GM10248 (cell line): ENCODE measurements at places on chromosomes 2 and 18.

GRCh38 chr2:133253793-133254192, 314.5 kb downstream of the NCKAP5 start:
- DNase-seq = no peak

DNA sequence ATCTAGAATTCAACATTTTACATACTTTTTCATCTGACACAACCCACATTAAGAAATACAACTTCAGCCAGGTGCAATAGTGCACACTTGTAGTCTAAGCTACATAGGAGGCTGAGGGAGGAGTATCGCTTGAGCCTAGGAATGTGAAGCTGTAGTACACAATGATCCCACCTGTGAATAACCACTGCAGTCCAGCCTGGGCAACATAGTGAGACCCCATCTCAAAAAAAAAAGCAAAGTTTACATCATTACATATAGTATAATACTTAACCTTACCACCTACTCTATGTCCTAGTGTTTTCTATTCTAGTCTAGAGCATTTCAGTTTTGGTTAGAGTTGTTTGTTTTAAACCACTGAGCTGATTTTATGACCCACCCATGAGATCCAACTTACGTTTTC, 86.5 kb upstream of the FAM117B start:
- no peak for DNase-seq

DNA sequence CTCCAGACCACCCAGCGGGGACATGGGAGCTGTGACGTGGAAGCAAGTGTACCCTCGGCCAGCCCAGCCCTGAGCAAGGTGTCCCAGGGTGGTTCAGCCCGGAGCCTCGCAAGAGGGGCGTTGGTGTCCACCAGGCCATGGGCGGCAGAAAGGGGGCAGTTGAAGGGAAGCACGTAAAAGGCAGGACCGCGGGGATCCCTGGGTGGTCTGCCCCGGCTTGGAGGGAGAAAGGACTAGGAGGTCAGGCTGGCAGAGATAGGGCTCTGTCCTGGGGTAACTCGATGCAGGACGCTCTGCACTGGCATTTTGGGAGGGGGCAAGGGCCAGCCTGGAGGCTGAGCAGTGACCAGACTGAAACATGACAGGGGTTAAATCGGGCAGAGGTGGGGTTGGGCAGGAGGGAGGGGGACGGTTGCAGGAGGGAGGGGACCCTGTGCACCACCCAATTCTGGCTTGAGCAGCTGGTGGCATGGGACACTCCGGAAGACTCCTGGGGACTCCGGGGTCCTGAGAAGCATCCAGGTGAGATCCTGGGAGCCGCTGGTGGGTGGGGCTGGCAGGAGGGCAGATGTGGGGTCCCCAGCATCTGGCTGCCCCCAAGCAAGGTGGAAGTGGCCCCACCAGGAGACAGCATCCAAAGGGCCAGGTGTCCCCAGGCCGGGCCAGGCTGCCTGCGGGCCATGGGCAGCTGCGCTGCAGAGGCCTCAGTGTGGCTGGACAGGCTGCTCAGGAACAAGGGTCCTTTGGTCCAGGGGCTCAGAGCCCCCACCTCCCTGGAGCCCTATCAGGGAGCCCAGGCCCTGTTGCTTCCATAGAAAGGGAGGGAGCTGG, 46.8 kb upstream of the GPC1 start:
- no peak for DNase-seq

GRCh38 chr18:80154293-80154692, 45.2 kb downstream of the ADNP2 start:
- no peak for DNase-seq

- no peak for DNase-seq
These were observed 63.6 kb upstream of the PGAP1 start for GRCh38 chr2:196990092-196990491.

DNA sequence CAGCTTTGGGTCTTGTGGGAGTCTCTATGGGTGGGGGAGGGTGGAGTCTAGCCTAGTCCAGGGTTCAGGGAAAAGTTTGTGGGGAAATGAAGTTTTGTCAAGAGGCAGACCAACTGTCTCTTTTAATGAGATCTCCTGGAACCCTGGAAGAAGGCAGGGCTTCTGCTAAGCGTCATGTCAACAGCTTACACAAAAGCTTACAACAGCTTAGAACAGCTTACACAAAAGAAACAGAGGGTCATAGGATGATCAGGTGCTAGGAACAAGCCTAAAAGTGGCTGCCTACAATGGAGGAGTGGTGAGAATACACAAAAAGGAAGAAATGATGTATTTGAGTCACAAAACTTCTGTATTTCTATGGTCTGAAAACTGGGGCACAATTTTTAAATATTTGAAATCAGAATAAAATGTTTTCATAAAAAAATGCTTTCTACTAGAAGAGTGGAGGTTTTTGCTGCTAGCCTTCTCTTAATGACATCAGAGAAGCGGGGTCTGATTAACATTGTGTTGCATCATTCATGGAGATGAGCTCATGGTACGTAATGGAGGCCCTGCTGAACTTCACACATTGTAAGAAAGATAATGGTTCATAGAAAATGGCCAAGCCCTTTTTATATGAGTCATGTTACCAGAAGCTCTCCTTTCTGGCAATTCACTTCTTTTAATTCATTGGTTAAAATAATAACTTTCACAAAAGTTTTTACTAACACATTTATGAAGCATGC, 351.0 kb downstream of the PIK3C3 start:
- no peak for DNase-seq

GRCh38 chr2:88855620-88856408, 164.3 kb downstream of the RPIA start:
- DNase-seq = no peak

DNA sequence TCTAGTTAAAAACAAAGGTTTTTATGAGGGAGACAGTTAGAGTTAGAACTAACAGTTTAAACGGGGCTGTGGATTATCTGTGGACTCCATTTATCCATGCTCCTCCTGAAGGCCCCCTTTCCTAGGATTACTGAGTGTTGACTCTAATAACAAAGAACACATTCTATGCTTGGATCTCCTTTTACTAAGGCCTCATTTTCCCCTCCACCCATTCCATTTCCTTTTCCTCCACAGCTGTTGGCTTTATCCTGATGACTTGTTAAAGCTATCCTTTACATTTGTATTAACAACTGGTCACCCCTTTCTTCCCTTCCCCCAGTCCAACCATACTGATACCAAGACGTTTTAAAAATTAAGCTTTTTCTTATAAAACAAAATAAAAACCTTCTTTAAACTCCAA, 220.6 kb downstream of the SRBD1 start:
- no peak for DNase-seq

- DNase-seq = no peak
These were observed 532 bp upstream of the COL3A1 start for GRCh38 chr2:188973641-188974040.

- no peak for DNase-seq
These were observed 15.8 kb downstream of the ZNF236 start for GRCh38 chr18:76838182-76838581.

DNA sequence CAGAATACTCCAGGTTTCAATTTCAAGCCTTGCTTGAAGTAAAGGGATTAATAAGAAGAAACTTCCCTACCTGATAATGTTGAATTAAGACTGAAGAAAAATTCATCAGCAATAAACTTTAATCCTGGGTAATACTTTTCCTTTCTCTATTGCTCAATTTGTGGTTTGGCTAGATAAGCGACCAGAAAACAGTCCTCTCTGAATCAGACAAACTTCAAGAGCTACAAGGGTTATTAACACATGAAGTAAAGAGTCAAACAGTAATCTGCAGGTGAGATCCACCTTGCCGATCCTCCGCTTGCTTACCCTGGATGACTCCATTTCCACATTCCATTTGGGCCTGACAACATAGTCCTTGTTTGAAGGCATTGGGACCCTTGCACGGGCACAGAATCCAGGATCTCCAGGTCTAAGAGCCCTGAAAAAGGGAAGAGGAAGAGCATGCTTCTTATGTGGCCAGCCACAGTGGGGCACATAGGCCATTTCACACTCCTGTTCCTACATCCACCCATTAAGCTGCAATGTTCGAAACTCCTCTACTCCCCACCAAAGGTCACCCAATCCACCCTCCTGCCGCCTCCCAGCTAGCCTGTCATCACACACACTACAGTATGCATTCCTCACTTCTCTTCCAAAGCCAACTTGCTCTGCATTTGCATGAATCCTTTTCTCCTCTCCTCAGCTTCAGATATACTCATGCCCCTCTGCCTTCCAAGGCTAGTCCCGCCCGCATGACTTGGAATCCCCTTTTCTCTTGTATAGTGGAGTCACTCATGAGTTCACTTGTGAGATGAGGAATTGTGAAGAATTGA, 39.8 kb downstream of the IWS1 start:
- DNase-seq = no peak

DNA sequence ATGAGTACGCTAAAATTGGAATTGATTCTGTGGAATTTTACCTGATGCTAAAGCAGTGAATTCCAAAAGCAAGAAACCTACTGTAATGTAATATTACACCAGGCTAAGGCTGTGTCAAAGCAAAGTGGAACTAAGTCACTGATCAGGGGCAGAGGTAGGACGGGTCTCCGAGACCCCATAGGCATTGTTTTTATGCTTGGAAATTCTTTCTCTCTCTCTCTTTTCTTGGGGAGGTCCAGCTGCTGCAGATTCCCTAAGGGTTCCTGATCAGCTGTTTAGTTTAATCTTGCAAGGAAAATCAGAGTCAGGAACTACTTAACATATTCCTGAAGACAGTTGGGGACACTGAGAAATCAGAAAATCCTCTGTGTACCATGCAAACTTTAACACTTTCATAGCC, 220.2 kb downstream of the SRBD1 start:
- DNase-seq = no peak

DNA sequence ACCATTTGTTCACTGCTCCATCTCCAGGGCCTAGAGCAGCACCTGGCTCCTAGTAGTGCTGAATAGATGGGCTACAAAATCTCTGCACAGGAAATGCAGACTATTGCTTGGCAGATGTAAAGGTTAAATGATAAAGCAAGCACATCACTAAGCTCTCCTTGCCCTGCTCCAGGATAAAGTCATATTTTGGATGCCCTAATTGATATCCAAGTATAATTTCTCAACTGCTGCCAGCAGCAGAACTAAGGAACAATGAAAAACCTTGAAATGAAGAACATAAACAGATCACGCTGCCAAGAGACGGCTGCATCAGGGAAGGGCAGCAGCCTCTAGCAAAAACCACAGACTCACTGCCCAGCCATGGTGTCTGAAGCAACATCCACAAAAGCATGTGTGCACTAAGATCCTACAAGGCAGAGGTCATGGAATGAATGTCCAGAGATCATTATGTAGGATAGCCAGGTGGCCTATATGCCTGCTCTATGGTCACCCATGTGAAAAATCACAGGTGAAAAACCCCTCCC, 134.7 kb downstream of the TMEM163 start:
- no peak for DNase-seq

- DNase-seq = no peak
These were observed 18.7 kb upstream of the CCBE1 start for GRCh38 chr18:59715966-59716369.

DNA sequence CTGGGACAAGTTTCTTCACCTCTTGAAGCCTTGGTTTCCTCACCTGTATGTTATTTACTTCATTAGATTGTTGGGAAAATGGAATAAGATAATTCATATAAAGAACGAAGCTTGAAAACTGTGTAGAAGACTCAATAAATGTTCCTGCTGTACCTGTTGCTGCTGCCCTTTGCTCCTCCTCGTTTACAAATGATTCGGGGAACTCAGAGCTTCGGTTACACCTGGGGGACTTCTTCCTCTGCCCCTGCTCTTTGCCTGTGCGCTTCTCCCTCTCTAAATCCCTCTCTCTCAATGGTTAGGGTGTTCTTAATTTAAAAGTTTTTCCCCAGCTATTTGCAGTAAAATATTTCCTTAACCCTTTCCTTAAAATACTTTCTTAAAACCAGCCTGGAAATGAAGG, 3.3 kb upstream of the RMDN2 start:
- no peak for DNase-seq

DNA sequence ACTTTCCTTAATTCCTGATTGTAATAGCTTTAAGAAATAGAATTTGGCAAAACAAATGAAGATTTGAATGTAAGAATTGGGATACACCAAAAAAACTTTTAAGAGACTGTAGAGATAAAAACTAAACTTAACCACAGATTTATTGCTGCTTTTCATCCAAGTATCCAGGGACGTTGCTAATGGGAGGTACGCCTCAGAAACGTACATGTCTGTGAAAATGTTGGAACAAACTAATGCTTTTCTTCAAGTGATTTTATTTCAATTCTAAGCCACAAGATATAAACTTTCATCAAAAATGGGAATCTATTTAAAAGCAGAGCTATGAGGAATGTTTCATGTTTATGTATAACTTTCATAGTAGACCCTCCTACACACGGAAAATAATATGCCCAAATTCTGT, 66.3 kb downstream of the ARHGAP15 start:
- no peak for DNase-seq

DNA sequence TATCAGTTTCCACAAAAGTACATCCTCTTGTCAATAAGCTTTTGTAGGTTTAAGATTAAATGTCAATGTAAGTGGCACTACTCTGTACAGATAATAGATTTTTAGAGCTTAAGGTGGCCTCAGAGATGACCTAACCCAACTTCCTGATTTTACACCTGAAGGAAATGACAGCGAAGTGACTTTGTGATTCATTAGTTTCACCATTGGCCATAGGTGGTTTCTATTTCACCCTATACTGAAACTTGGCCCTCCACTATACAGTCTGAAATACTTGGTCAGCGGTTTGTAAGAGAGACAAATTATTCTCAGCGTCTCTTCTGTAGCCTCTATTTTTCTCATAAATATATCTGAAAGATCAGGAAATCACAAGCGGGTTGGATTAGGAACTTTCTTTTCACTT, 330.4 kb upstream of the FAM98A start:
- DNase-seq = no peak

- DNase-seq = no peak
These were observed 68.5 kb downstream of the ABI2 start for GRCh38 chr2:203396667-203397066.

DNA sequence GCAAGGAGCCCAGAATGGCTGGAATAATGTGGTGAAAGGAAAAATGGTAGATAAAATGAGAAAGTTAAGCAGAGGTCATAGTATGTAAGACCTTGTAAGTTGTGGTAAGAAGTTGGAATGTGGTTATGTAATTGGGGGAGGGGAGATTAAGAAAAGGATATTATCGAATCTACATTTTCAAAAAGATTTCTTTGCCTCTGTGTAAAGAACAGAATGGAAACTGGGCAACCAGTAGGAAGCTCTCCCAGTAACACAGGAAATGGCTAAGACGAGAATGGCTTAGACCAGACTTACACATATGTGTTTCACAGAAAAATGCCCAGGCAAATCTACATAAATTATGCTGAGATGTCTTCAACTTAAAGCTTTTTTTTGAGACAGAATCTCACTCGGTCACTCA, 13.2 kb downstream of the MEMO1 start:
- DNase-seq = no peak

- no peak for DNase-seq
These were observed 105.3 kb downstream of the CABLES1 start for GRCh38 chr18:23240609-23240930.

- DNase-seq = no peak
These were observed 41.1 kb downstream of the ZNF516 start for GRCh38 chr18:76453932-76454331.
